ENCODE measurements at places on chromosomes 4 and X. TPM values are rescaled to one million over a fixed set of nuclear protein-coding genes. Genes with fewer than 3 reads are reported as not detected.

The PSMD10 gene
- 93.9 TPM for total RNA-seq

GRCh38 chrX:16826207-16826606 lies 39.9 kb downstream of the TXLNG start:
- DNase-seq, result no peak
- H3K27me3 ChIP-seq, result no peaks in the 10 kb centered on the region
- peaks cover 5% of the 10 kb centered on the region for H3K4me1 ChIP-seq
- H3K36me3 ChIP-seq, result peaks cover 7% of the 10 kb centered on the region
- H3K27ac ChIP-seq, result peak overlapping the region; percentile 67
- no peak overlapping the region for H3K4me3 ChIP-seq

DNA sequence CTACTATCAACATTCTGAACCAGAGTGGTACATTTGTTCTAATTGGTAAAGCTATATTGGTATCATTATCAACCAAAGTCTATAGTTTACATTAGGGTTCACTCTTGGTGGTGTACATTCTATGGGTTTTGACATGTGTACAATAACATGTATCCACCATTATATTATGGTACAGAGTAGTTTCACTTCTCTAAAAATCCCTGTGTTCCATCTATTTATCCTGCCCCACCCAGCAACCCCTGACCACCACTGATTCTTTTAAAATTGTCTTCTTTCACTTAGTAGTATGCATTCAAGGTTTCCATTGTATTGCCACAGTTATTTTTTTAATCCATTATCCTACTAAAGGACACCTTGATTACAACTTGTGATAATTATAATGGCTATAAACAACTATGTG lies 15.3 kb upstream of the TMPRSS11D start:
- DNase-seq, result no peak
- no peaks in the 10 kb centered on the region for H3K27me3 ChIP-seq
- no peak overlapping the region for H3K4me3 ChIP-seq
- H3K36me3 ChIP-seq, result no peaks in the 10 kb centered on the region
- H3K27ac ChIP-seq, result no peak overlapping the region

DNA sequence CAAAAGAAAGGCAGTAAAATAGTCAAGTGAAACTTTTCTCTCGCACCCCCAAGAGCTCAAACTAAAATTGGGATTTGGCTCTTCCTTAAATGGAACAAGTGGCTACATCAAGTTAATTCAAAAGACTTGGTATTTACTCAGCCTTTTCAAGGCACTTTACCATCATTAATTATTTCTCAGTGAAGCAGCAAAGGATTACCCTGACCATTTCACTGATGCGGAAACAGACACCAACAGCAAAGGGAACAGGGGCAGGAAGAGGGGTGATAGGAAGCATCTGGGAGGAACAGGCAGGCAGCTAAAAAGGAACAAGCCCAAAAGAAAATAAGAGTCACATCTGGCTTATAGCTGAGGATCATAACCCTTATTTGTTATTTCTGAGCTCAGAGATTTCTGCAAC lies 2.7 kb downstream of the SCML2 start:
- peak overlapping the region; percentile 68 for H3K4me3 ChIP-seq
- no peak overlapping the region for H3K27ac ChIP-seq
- H3K27me3 ChIP-seq, result peaks cover 19% of the 10 kb centered on the region
- peaks cover 21% of the 10 kb centered on the region for H3K4me1 ChIP-seq
- DNase-seq, result no peak

GRCh38 chr4:15495621-15496020 lies 25.9 kb downstream of the CC2D2A start:
- peaks cover 5% of the 10 kb centered on the region for H3K4me1 ChIP-seq
- H3K27ac ChIP-seq, result no peak overlapping the region
- peaks cover 42% of the 10 kb centered on the region for H3K36me3 ChIP-seq

- H3K4me3 ChIP-seq, result no peak overlapping the region
- H3K4me1 ChIP-seq, result peaks cover 19% of the 10 kb centered on the region
- H3K36me3 ChIP-seq, result no peaks in the 10 kb centered on the region
- DNase-seq, result peak; percentile 16
Measured at GRCh38 chr4:124111922-124112321, 600.6 kb downstream of the ANKRD50 start.

DNA sequence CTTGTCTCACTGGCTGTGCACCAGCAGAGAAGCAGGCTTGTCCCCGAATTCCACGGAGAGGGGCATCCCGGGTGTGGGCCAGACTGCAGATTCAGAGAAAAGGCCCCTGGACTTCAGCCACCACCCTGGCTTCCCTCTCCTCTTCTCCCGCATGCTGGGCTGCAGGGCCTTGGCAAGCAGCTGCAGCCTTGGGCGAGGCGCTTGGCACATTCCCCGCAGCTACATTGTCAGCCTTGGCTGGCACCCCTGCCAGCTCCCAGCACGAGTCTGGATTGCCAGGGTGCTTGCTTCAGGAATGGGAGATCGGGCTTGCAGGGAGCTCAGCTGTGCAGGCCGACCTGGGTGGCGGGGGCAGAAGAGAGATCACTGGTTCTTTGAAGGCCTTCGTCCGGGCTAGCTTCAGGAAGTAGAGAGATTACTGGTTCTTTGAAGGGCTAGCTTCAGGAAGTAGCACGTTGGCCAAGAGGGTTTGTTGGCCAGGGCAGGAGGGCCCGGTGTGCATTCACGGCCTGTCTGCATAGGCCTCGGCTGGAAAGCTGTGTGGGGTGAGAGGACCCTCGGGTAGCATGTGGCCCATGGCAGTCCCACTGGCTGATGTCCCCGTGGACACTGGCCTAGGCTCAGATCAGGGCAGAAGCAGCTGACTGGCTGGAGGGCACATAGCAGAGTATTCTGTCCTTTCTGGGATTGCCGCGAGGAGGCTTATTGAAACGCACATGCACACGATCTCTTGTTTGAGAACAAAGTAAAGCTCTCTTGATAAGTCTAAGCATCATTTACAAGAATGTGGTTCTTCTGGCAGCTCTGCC lies 2.7 kb downstream of the ABCD1 start:
- DNase-seq, result no peak
- H3K4me3 ChIP-seq, result peak overlapping the region; percentile 65
- peaks cover 24% of the 10 kb centered on the region for H3K4me1 ChIP-seq
- H3K36me3 ChIP-seq, result peaks cover 12% of the 10 kb centered on the region

The PFKFB1 gene
- 0.77 TPM for total RNA-seq
